Heart right ventricle (tissue), 16 donors: ENCODE measurements at places on chromosomes 4 and X. TPM values are rescaled to one million over a fixed set of nuclear protein-coding genes. Genes with fewer than 3 reads are reported as not detected.

TCEAL3 gene
- 24.2 TPM for total RNA-seq

SLC49A3 gene
- 12.5 TPM for total RNA-seq

SPANXA2 gene
- not detected for total RNA-seq

FAM149A gene
- total RNA-seq: 11.9 TPM

FGFR3 gene
- 5.3 TPM for total RNA-seq

TLR6 gene
- 1.3 TPM for total RNA-seq

TEX13D gene
- total RNA-seq: not detected

HTN1 gene
- total RNA-seq: not detected

SULT1E1 gene
- total RNA-seq: not detected

SOX3 gene
- total RNA-seq: not detected

GSX2 gene
- not detected for total RNA-seq

GRCh38 chr4:136749989-136750388 lies 782.3 kb downstream of the PCDH18 start:
- no peaks in the 10 kb centered on the region for H3K4me1 ChIP-seq
- DNase-seq: no peak
- no peak overlapping the region for H3K27ac ChIP-seq
- no peak overlapping the region for H3K4me3 ChIP-seq

DNA sequence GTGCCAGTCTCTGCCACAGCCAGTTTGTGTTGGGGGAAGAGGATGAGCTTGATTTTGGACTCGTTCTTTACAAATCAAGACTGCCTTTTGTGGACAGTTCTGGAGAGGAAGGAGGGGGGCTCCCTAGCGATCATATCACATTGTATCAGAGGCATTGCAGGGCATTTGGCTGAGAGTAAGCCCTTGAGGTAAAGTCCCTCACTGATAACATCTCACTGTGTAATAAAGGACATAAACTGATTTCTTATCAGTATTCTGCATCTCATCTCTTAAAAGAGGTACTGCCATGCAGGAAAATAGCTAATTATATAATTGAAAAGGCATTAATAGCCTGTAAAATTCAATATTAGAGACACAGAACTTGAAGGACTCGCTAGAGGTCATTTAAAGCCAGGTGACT lies 6.1 kb upstream of the IGFBP7 start:
- H3K27me3 ChIP-seq: no peaks in the 10 kb centered on the region
- no peaks in the 10 kb centered on the region for H3K36me3 ChIP-seq
- no peak overlapping the region for H3K4me3 ChIP-seq
- H3K27ac ChIP-seq: no peak overlapping the region
- DNase-seq: no peak

DNA sequence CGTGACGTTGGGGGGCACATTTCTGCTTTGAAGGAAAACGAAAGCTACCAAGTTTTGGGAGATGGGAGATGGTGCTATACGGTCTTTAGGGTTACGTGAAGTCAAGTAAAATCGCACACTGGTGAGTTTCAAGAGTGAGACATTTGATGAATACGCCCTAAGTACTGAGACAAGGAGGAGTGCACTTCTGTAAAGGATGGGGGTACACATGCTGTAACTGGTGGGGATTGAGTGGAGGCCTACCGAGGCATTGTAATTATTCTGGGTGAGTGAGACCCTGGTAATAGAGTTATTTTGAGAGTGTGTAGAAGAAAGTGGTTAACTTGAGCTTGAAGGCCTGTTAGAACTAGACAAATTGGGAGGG lies 536 bp downstream of the SH3BGRL start:
- H3K27ac ChIP-seq: peak overlapping the region; percentile 72
- peaks cover 4% of the 10 kb centered on the region for H3K4me1 ChIP-seq
- DNase-seq: no peak
- H3K36me3 ChIP-seq: no peaks in the 10 kb centered on the region
- no peaks in the 10 kb centered on the region for H3K27me3 ChIP-seq

DNA sequence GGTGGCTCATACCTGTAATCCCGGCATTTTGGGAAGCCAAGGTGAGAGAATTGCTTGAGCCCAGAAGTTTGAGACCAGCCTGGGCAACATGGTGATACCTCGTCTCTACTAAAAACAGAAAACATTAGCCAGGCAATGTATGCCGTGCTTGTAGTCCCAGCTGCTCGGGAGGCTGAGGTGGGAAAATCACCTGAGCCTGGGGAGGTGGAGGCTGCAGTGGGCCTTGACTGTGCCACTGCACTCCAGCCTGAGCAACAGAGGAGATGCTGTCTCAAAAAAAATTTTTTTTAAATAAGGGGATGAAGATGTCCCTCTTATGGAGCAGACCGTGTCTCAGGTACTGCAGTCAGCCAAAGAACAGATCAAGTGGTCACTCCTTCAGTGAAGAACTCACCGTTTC lies 13.5 kb downstream of the CTAG1B start:
- H3K27ac ChIP-seq: no peak overlapping the region
- H3K4me3 ChIP-seq: no peak overlapping the region
- no peak for DNase-seq
- H3K4me1 ChIP-seq: no peaks in the 10 kb centered on the region
- H3K27me3 ChIP-seq: no peaks in the 10 kb centered on the region

- H3K4me1 ChIP-seq: peaks cover 100% of the 10 kb centered on the region
- no peak for DNase-seq
- H3K27ac ChIP-seq: peak overlapping the region; percentile 26
- H3K4me3 ChIP-seq: no peak overlapping the region
- H3K27me3 ChIP-seq: no peaks in the 10 kb centered on the region
- H3K36me3 ChIP-seq: peaks cover 24% of the 10 kb centered on the region
Measured at GRCh38 chr4:57094832-57095223, 15.4 kb downstream of the IGFBP7 start.

DNA sequence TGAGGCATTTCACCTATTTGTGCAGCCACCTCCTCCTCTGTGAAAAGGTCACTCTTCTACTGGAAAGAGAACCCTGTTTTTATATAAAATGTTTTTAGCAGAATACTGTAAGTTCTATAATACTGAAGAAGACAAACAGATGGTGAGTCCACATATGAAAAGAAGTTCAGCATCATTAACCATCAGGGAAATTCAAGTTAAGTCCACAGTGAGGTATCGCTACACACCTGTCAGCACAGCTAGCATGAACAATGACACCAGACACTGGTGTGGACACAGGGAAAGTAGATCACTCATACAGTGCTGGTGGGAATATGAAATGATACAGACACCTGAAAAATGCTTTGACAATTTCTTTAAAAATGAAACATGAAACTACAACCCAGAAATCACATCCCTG lies 133.0 kb downstream of the MAD2L1 start:
- no peaks in the 10 kb centered on the region for H3K4me1 ChIP-seq
- no peaks in the 10 kb centered on the region for H3K36me3 ChIP-seq
- H3K4me3 ChIP-seq: no peak overlapping the region
- DNase-seq: no peak

DNA sequence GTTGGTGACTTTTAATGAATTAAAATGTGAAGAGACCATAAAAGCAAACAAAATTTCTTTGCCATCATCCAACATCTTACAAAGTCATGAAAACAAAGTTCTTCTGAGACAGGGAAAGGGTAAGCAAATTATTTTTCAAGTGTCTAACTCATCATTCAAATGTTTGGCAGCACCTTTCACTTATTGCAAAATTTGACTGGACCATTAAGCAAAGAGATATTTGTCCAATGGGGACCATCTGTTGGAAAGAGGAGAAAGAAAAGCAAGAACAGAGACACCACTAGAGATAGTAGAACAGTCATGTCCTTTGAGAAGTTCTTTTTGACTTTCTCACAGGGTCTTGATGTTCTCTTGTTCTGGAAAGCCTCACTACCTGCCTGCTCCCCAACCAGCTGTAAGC lies 330.1 kb downstream of the PAPSS1 start:
- H3K36me3 ChIP-seq: no peaks in the 10 kb centered on the region
- no peaks in the 10 kb centered on the region for H3K4me1 ChIP-seq
- H3K27me3 ChIP-seq: no peaks in the 10 kb centered on the region
- H3K4me3 ChIP-seq: no peak overlapping the region
- no peak overlapping the region for H3K27ac ChIP-seq

DNA sequence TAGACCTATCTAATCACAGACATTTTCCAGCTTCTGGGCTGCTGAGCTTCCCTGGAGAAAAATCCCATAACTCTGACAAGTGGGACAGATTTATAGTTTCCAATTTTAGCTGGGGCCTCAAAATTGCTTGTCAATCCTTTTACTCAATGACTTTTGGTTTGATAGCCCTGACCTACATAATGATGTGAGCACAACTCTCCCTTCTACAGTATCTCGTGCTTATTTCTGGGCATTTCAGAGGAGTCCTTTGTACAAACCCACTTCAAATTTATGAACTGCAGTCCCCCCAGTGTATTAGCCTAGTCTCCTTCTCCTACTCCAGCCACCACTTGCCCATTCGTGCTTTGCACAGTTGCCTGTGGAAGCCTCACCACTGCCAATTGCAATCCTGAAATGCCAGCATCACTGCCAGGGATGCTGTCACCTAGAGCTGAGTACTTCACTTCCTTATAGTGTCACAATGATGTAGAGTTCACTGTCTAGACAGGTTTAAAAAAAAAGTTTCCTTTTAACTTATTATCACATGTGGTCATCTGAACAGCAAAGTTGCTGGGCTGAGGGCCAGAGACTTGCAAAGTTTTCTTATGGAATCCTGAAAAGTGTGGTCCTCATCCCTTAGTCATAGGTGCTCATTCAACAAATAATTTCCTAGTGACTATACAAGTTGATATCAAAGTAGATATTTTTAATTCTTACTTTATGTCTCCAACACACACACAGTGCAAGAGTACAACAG lies 21.2 kb downstream of the TRAM1L1 start:
- no peak overlapping the region for H3K27ac ChIP-seq
- DNase-seq: no peak
- no peaks in the 10 kb centered on the region for H3K27me3 ChIP-seq
- H3K36me3 ChIP-seq: no peaks in the 10 kb centered on the region
- H3K4me1 ChIP-seq: no peaks in the 10 kb centered on the region

DNA sequence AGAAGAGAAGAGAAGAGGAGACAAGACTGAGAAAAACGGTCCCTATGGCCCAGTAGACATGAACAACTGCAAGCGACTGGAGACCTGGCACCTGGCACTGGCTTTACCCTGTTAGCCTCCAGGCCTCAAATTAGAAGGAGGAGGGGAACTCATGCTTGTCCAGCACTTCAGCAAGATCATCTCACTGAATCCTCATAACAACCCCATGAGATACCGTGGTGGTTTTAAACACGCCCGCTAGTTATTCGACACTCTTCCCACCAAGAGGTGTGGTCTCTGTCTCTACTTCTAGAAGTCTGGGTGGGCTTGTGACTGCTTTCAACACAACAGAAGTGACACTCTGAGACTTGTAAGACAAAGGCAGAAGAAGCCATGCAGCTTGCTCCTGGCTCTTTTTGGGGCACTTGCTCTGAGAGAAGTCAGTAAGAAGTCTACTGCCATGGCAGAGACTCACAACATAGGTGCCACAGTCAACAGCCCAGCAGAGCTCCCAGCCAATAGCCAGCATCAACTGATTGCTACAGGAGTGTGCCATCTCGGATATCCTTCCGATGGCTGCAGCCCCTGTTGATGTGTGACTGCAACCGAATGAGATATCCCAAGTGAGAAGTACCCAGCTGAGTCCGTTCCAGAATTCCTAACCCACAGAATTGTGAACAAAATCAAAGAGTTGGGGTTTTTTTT lies 34.0 kb upstream of the BCOR start:
- H3K36me3 ChIP-seq: no peaks in the 10 kb centered on the region
- no peaks in the 10 kb centered on the region for H3K4me1 ChIP-seq
- no peak overlapping the region for H3K4me3 ChIP-seq
- DNase-seq: no peak

GRCh38 chr4:54254116-54254914 lies 25.2 kb downstream of the PDGFRA start:
- DNase-seq: no peak
- H3K27ac ChIP-seq: no peak overlapping the region
- H3K4me1 ChIP-seq: no peaks in the 10 kb centered on the region
- H3K27me3 ChIP-seq: peaks cover 3% of the 10 kb centered on the region
- H3K4me3 ChIP-seq: no peak overlapping the region

DNA sequence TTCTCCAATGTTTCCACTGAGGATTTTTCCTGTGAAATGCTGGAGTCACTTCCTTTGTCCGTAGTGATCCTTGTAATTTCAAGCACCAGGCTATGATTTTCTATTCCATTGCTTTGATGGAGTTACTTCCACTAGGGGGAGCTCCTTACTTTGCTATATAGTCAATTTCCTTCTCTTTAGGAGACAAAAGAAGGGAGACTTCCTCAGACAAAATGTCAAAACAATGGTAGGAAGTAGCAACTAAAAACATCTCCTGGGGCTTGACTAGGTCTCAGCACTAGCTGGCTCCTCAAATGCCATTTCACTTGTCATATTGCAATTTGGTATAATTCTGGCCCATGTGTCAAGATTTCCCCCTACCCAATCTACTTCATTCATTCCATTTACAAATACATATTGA lies 24.1 kb downstream of the ZCCHC12 start:
- no peak overlapping the region for H3K4me3 ChIP-seq
- peak; percentile 12 for DNase-seq
- no peak overlapping the region for H3K27ac ChIP-seq
- H3K4me1 ChIP-seq: no peaks in the 10 kb centered on the region
- H3K36me3 ChIP-seq: no peaks in the 10 kb centered on the region
- peaks cover 9% of the 10 kb centered on the region for H3K27me3 ChIP-seq

- H3K27me3 ChIP-seq: no peaks in the 10 kb centered on the region
- no peaks in the 10 kb centered on the region for H3K36me3 ChIP-seq
- H3K4me3 ChIP-seq: no peak overlapping the region
- peak overlapping the region; percentile 13 for H3K27ac ChIP-seq
Measured at GRCh38 chr4:40573593-40574311, 55.9 kb downstream of the RBM47 start.

DNA sequence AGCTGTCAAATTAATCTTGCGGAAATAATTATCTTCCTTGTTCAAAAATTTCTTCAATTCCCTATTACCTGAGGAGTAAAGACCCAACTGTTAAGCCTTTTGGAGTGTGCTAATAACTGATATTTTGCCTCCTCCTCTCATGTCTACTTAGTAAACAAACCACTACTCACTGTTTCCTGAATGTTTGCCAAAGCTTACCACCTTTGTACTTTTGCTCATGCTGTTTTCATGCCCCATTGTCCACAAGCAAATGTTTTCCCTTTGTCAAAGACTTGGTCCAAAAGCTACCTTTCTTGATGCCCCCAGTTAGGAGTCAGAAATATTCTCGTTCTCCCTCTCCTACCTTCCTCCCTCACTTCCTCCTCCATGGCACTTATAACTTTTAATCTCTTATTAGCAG lies 226.1 kb downstream of the ENOX2 start:
- DNase-seq: no peak
- no peaks in the 10 kb centered on the region for H3K36me3 ChIP-seq
- no peaks in the 10 kb centered on the region for H3K4me1 ChIP-seq
- H3K4me3 ChIP-seq: no peak overlapping the region
- H3K27ac ChIP-seq: no peak overlapping the region
- H3K27me3 ChIP-seq: no peaks in the 10 kb centered on the region

DNA sequence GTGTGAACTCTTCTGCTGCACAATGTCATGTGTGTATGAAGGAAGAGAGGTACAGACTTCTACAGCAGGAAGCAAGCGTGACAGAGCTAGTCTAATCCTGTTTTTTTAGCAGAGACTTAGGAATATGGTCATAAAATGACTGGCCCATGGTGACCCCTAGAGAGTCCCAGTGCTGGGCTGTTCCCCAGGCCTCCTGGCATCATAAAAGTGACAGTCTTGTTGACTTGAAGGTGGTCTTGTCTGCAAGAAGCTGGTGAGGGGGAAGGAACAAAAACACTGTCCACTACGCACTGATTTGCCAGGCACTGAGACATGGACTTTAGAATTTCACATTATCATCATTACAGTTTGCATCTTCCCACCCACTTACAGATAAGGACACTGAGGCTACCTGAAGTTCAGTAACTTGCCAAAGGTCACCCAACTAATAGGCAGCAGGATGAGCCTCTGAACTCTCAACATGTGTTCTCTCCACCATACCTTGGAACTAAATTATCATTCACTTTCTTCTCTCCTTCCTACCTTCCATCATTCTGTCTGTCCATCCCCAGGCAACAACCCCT lies 63.0 kb downstream of the HADH start:
- no peak for DNase-seq
- no peaks in the 10 kb centered on the region for H3K27me3 ChIP-seq
- H3K4me1 ChIP-seq: no peaks in the 10 kb centered on the region
- no peaks in the 10 kb centered on the region for H3K36me3 ChIP-seq
- no peak overlapping the region for H3K4me3 ChIP-seq
